Epithelial cell of umbilical artery (primary cell): ENCODE measurements at places on chromosomes 6 and 20. TPM values are rescaled to one million over a fixed set of nuclear protein-coding genes. Genes with fewer than 3 reads are reported as not detected.

The ELMO2 gene
- total RNA-seq: 19.5 and 30.1 TPM in 2 replicates

The PPIL6 gene
- 1.7 and 2.3 TPM in 2 replicates for total RNA-seq

The PHACTR1 gene
- total RNA-seq: 3.2 and 8.8 TPM in 2 replicates

The NUP43 gene
- total RNA-seq: 24.0 and 70.7 TPM in 2 replicates

The OLIG3 gene
- total RNA-seq: not detected in 2 replicates

The HLA-DQA1 gene
- not detected in 2 replicates for total RNA-seq

The C20orf141 gene
- total RNA-seq: not detected in 2 replicates
